Lower lobe of right lung (tissue), 2 donors: ENCODE measurements at places on chromosomes 16 and 17.

DNA sequence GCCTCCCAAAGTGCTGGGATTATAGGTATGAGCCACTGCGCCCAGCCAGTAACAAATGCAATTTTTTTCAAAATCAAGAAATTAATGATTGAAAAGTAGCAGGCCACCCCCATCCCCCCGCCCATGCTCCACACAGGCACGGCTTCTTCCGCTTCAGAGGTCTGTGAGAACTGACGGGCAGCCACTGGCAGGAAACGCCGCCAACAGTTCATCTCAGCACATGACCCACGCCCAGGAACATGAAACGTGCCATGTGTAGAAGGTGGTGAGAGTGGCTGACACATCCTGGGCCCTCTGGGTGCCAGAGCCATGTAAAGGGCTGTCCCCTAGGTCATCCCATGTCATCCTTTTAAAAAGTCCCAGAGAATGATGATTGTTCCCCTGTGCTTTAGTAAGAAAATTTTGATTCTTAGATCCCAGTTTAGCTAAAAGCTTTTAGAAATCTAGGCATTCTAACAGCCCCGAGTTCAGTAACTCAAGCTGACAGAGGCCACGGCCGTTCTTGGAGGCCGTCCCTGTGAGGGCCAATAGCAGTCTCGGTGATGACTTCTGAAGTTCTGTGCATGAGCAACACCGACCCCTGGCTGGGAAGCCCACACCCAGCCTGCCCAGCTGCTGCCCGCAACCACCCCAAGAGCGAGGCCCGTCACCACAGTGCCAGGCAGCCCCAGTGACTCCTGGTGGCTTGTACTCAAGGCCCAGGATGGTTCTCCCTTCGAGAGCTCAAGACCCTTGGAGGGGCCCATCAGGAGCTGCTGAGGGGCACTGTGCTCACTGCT, 52.1 kb downstream of the KLHDC4 start:
- no peak overlapping the region for H3K27ac ChIP-seq
- no peak overlapping the region for H3K4me3 ChIP-seq
- H3K36me3 ChIP-seq = peaks cover 76% of the 10 kb centered on the region
- no peaks in the 10 kb centered on the region for H3K27me3 ChIP-seq

DNA sequence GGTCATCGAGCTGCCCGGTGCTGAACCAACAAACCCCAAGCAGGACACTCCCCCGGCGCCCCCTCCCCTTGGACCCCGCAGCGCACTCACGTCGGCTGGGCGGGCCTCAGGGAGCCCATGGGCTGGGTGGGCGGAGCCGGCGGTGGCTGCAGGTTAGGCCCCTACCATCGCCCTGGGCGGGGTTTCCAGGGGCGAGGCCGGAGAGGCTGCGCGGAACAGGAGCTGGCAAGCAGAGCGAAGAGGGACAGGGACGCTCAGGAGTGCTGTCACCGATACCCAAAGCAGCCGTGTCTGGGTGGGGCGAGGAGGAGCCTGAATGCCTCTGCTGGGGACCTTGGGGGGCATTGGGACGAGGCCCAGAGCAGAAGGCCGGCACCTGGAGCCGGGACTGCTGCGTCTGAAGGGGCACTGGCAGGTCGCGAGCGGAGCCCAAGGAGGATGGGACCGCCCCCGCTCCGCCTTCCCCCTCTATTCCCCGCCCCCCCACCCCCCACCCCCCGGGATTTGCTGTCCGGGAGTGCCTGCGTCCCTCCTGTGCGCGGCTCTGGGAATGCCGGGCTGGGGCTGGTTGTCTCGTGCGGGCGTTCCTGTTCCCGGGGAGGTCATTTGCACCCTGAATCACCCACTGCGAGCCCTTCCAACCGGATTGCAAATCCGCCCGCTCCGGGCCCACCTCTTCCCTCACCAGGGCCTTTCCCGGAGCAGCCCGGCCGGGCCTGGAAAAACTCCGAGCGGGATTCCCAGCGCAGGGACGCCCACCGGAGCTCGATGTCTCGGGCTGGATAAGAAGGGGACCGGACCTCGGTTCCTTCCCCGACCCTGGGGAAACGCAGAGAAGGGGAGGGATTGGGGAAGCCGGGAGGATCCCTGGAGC, 902 bp downstream of the ARHGAP27 start:
- H3K27me3 ChIP-seq = no peaks in the 10 kb centered on the region
- peaks cover 21% of the 10 kb centered on the region for H3K36me3 ChIP-seq
- peak overlapping the region; percentile 84 for H3K27ac ChIP-seq

GRCh38 chr16:71648921-71649320, 22.9 kb downstream of the MARVELD3 start:
- peaks cover 54% of the 10 kb centered on the region for H3K36me3 ChIP-seq
- H3K4me3 ChIP-seq = no peak overlapping the region
- DNase-seq = no peak
- H3K4me1 ChIP-seq = no peaks in the 10 kb centered on the region
- no peak overlapping the region for H3K27ac ChIP-seq

DNA sequence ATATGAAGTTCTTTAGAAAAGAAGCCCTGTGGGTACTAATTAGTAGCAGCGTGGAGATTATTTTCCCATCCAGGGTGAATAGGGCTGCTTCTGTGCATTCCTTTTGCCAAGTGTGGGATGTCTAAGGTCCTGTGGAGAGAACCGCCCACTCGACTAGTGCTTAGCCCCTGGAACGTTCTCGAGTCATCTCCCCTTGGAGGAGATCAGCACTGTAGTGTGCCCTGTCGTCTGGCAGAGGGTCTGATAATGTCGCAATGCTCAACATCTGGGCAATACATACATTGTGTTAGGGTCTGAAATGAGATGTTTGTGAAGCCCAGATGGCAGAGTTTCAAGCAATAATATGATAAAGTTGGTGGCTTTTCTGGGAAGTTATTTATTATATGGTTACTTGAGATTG, 64.8 kb downstream of the SPECC1 start:
- H3K27me3 ChIP-seq = no peaks in the 10 kb centered on the region
- H3K27ac ChIP-seq = peak overlapping the region; percentile 54
- no peak for DNase-seq

DNA sequence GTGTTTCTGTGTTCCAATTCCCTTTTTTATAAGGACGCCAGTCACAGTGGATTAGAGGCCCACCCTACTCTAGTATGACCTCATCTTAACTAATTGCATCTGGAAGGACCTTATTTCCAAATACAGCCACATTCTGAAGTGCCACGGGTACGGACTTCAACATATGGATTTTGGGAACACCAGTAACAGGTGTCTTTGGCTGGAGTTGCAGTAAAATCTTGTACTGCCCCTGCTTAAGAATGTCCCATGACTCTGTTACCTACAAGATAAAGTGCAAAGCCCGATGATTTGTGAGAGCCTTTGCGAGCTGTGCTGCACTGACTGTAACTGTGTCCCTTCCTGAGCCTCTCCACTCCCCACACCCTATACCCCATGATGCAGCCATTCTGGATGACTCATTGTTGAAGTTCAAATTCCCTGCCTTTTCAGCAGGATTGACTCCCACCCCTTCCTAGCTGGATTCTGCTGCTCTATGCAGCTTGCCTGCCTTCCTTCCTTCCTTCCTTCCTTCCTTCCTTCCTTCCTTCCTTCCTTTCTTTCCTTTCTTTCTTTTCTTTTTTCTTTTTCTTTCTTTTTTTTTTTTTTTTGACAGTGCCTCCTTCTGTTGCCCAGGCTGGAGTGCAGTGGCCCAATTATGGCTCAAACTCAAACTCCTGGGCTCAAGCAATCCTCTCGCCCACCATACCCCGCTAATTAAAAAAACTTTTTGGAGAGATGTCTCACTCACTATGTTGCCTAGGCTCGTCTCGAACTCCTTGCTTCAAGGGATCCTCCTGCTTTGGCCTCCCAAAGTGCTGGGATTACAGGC, 2.1 kb downstream of the HCRT start:
- peak overlapping the region; percentile 65 for H3K4me3 ChIP-seq
- peak overlapping the region; percentile 75 for H3K27ac ChIP-seq
- no peak for DNase-seq
- no peaks in the 10 kb centered on the region for H3K36me3 ChIP-seq

DNA sequence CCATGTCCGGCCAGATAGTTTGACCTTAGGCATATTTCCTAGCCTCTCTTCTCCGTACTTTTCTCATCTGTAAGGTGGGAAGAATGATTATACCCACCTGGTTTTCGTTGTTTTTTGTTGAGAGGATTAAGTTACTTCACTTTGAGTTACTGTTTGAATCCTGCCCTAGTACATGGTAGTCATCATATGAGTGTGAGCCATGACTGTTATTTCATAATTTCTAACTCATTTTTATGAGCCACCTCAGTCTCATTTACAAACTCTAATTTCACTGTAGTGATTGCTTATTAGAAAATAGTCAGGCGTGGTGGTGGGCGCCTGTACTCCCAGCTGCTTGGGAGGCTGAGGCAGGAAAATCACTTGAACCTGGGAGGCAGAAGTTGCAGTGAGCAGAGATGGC, 45.1 kb downstream of the YPEL2 start:
- H3K27ac ChIP-seq = no peak overlapping the region
- no peaks in the 10 kb centered on the region for H3K36me3 ChIP-seq
- no peaks in the 10 kb centered on the region for H3K27me3 ChIP-seq

- no peaks in the 10 kb centered on the region for H3K4me1 ChIP-seq
- H3K27me3 ChIP-seq = no peaks in the 10 kb centered on the region
- H3K36me3 ChIP-seq = no peaks in the 10 kb centered on the region
- no peak for DNase-seq
- no peak overlapping the region for H3K4me3 ChIP-seq
These were observed 80.7 kb downstream of the CDK5R1 start for GRCh38 chr17:32567511-32567910.

DNA sequence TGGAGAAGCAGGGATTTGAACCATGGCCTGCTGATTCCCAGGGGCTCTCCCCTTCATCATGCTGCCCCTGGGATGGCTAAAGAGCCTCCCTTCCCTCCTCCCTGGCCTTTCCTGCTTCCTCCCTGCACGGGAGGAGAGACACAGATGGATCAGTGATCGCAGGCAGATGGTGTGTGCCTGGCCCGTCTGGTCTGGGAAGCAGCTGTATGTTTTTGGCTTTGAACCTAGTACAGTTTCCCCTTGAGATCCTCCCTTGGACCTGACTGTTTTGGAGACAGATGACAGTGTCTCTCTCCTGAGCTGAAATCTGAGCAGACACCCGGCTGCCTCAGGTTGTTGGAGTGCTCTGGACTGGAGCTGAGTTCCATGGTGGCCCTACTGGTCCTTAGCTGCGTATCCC, 29.0 kb upstream of the ATP2C2 start:
- H3K36me3 ChIP-seq = no peaks in the 10 kb centered on the region
- H3K27me3 ChIP-seq = no peaks in the 10 kb centered on the region
- no peak overlapping the region for H3K27ac ChIP-seq

DNA sequence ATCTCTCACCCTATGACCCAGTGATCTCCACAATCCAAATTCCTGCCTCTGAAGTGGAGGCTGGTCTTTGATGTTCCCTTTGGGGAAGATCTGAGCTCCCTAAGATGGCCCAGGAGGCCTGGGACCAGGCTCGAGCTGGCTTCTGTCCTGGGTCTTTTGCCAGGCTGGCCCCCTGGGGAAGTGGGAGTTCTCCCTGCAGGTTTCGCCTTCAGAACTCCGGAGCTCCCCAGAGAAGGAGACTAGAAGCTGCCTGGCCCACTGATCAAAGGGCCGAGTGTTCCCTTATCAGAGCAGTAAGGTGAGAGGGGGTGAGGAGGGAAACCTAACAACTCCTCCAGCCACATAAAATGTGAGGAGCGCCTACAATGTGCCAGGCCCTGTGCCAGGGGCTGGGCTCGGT, 147.1 kb downstream of the IRF8 start:
- peaks cover 2% of the 10 kb centered on the region for H3K4me1 ChIP-seq
- no peaks in the 10 kb centered on the region for H3K36me3 ChIP-seq
- H3K27me3 ChIP-seq = no peaks in the 10 kb centered on the region
- H3K27ac ChIP-seq = no peak overlapping the region

DNA sequence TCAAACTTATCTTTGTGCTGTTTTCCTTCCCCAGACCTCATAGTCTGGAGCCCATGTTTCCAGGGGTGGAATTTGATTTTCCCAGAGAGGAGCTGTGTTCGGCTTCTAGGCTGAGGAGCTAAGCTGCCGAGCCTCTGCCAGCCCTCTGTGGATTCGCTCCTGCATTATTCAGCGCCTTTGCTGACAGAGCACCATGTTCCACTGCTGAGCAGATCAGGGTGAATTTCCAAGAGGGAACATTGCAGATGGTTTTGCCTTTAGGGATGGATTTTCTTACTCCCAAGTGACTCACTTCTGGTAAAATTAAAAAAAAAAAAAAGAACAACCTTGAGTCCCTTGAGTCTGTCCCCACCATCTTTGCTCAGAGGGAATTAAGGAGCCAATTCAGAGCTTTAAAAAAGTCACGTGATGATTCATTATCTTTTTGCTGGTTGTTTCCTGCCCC, 229.5 kb downstream of the PRKCA start:
- no peak overlapping the region for H3K4me3 ChIP-seq
- no peak for DNase-seq
- no peak overlapping the region for H3K27ac ChIP-seq
- H3K27me3 ChIP-seq = no peaks in the 10 kb centered on the region

- no peaks in the 10 kb centered on the region for H3K36me3 ChIP-seq
- H3K4me3 ChIP-seq = no peak overlapping the region
- no peak overlapping the region for H3K27ac ChIP-seq
- no peak for DNase-seq
These were observed 37.2 kb downstream of the SKAP1 start for GRCh38 chr17:48392857-48393256.

DNA sequence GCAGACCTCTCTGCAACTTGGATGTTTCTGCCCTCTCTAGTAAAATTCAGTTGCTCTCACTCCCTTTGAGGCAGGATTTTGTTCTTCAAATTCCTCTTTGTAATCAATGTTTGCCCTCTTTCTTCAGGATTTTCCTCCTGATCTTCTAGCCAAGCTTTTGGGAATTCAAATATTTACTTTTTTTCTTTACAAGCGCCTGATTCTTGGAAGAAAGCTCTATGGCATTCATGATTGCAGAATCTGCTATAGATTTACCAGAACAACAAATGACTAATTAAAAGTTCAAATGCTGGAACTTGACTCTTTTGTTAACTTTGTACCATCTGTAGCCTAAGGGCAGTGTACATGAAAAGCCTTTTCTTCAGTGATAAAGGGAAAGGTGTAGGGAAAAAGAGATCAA, 63.7 kb upstream of the SHISA6 start:
- no peak overlapping the region for H3K4me3 ChIP-seq
- no peaks in the 10 kb centered on the region for H3K27me3 ChIP-seq
- H3K36me3 ChIP-seq = no peaks in the 10 kb centered on the region
- no peak overlapping the region for H3K27ac ChIP-seq

GRCh38 chr17:32516940-32517701, 30.3 kb downstream of the CDK5R1 start:
- DNase-seq = no peak
- no peak overlapping the region for H3K27ac ChIP-seq
- no peaks in the 10 kb centered on the region for H3K27me3 ChIP-seq
- H3K4me1 ChIP-seq = peaks cover 19% of the 10 kb centered on the region
- H3K36me3 ChIP-seq = no peaks in the 10 kb centered on the region
